ENCODE measurements at places on chromosomes 16 and 17.

DNA sequence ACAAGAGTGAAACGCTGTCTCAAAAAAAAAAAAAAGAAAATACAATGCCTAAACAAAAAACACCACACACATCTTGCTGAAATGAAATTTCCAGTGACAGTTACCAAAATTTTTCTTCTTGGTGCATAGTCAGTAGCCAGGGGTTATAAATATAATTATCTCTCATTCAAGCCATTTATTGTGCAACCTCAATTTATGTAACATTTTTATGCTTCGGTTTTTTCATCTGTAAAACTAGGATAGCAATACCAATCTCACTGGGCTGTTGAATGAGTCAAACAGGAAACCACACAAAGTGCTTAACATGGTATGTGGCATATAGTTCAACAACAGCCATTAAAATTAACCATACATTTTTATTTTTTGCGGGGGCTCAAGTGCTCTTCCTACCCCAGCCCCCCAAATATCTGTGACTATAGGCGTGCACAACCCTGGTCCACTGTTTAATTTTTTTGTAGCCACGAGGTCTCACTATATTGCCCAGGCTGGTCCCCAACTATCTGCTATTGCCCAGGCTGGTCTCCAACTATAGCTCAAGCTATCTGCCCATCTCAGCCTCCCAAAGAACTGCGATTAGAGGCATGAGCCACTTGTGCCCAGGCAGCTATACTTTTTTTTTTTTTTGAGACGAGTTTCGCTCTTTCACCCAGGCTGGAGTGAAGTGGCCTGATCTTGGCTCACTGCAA is 2.6 kb downstream of the COG4 start:
- no peak for DNase-seq

- no peak for DNase-seq
Observed at GRCh38 chr16:72220875-72221629, 49.1 kb upstream of the PMFBP1 start.

DNA sequence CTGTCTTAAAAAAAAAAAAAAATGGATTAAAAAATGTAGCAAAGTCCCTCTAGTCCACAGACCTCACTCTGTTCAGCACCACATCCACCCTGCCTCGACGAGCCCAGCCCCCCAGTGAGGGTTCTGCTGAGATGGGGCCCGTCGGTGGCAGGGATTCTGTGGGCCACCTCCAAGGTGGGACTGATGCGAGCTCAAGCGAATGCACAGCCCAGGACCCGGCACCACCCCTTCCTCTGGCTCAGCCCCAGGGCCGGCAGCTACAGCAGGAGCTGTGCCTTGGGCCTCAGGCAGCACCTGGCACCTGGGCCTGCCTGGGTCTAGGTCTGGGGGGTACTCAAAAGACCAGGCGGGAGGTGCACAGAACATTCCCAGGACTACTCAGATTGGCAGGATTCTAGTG is 59.5 kb downstream of the ZNF778 start:
- DNase-seq, result no peak

DNA sequence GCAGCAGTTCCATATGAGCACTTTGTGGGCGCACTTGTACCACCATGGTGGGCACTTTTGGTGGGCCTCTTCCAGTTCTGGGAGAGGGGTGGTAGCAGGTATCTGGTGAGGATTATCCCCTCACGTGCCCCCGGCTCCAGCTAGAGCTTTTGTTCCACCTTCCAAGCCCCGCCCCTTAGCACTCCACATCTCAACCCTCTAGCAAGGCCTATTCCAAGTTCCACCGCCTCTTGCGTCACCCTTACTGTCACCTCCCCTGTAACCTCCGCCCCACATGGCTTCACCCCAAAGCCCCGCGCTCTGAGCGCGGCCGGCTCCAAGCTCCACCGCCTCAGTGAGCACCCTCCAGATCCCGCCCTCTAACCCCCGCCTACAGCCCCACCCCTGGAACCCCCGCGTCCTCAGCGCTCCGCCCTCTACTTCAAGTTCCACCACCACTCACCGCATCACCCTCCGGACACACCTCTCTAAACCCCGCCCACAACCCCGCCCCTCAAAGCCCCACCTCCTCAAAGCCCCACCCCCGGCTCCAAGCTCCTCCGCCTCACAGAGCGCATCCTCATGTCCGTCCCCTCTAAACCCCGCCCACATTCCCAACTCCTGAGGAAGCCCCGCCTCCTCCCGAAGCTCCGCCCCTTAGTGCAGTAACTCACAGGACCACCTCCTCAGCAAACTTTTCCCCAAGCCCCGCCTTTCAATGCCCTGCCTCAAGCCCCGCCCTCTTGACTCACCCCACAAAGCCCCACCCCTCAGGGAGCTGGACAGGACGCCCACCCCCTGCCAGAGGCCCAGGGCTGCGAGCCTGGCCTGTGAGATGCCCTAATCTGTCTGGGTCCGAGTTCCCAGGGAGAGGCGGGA is 11.1 kb downstream of the SCN4A start:
- DNase-seq, result no peak

Measured in NCI-H187 (cell line).